Stimulated activated CD4-positive, alpha-beta T cell treated with anti-CD3 and anti-CD28 coated beads, Interleukin-2, amount 100 ng/mL, for 24 hours (primary cell): ENCODE measurements at places on chromosomes 11 and 22.
A peak's percentile ranks its signal among the peaks of the same experiment; 100 is the strongest.

GRCh38 chr11:79438631-79439409 lies 2.0 kb downstream of the TENM4 start:
- peak; percentile 2 for DNase-seq

GRCh38 chr11:18191376-18191775 lies 18.7 kb downstream of the MRGPRX4 start:
- no peak for DNase-seq

DNA sequence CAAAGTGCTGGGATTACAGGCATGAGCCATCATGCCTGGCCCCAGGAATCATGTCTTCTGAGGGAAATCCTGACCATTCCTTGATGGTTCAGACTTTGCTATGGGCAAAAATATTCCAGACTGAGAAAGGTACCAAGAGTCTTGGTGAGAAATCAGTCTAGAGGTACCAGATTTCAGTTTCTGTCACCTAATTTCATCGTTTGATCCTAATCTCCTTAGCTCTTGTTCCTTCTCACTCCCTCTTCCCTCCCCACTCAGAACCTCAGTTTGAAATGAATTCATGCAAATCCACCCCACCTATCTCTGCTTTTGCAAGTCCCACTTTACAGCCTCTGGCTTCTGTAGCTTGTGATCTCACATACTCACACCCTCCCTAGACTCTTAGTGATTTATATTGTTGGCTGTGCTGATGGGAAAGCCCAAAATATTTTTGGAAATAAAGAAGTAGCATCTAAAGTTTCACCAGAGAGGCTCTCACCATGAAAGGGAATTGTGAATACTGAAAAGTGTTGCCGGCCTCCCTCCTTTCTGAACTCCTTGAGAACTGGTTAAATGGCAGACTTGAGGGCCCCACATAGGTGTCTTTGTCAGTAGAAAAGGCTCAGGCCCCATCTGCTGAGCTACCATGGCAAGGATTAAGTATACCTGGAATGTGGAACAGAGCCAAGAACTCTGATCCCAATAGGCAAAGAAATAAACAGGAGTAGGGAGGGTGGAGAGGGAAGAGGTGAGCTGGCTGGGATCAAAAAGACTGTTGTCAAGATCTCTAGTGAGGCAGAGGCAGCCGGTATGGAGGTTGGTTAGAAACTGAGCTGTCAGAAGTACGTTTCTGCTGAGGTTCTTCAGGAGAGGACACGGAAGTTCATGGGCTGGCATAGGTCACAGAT lies 190.5 kb upstream of the MTMR2 start:
- DNase-seq: no peak

DNA sequence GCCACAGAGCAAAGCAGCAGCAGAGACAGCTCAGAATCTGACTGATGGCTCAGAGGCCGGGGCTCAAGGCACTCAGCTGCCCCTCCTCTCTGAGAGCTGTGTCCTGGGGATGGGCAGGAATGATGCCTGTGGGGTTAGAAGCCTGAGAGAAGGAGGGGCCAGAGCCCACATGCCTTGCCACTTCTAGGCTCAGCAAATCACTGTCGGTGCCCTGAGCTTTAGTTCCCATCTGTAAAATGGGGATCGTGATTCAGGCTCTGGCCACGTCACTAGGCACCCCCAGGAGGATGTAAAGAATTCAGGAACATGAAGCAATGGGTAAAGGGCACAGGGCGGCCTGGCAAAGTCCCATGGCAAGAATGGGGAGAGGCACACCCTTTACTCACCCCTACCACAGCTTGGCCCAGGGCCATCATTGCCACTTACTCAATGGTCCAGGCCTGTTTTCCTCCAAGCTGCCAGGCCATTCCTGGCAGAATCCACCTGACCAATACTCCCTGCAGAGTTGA lies 3.4 kb upstream of the CDC42EP2 start:
- no peak for DNase-seq

DNA sequence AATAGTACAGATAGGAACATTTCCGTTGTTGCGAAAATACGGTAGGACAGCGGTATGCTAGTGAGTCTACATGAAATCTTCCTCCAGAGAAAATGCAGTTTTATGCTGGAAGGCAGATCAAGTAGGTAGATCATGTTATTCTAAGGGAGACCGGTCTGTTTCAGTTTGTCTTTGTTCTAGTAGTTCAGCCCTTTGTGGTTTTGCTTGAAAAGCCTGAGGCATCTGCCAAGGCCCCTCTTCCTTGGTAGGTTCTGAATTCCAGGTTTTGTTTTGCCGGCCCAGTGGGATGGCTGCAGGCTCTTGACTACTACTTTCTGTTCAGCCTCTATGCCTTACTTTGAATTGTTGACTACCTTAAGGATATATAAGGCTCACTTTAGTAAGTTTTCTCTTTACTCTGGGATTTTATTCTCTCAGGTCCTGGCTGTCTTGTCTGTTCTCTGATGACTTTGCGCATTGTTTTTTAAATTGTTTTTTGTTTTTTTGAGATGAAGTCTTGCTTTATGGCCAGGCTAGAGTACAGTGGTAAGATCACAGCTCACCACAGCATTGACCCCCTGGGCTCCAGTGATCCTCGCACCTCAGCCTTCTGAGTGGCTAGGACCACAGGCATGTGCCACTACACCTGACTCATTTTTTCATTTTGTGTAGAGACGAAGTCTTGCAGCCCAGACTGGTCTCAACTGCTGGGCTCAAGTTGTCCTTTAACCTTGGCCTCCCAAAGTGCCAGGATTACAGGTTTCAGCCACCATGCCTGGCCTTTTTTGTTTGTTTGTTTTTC lies 53.7 kb downstream of the HIPK3 start:
- no peak for DNase-seq

DNA sequence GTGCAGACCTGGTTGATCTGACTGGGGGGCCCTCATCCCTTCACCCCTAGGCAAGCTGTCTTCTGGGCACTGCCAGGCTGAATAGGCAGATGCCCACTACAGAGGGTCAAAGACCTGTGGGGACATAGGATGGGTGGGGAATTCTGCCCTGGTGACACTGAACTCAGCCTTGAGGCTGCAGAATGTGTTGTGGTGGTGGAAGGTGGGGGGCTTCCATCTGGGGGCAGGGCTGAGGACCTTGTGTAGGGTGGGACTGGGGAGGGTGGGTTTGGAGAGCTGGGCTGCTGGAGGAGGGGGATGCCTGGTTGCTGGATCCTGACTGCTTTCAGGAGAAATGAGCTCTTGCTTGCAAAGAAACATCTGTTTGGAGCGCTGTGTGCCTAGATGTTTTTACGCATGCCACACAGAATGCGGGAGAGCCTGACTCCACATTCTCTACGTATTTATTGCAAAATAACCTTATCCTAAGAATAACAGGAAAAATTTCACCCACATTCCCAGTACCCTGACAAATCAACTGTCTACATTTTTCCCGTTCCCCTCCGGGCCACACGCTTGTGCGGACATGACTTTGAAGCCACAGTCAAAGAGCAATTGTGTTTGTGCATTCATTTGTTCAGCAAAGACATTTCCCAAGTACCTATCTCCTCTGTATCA lies 18.3 kb downstream of the SMIM38 start:
- no peak for DNase-seq

GRCh38 chr11:48025293-48025983 lies 45.1 kb downstream of the PTPRJ start:
- DNase-seq: no peak

- no peak for DNase-seq
Observed at GRCh38 chr22:43740587-43741270, 71.4 kb downstream of the EFCAB6 start.
